ENCODE measurements at places on chromosomes 2 and 18.

DNA sequence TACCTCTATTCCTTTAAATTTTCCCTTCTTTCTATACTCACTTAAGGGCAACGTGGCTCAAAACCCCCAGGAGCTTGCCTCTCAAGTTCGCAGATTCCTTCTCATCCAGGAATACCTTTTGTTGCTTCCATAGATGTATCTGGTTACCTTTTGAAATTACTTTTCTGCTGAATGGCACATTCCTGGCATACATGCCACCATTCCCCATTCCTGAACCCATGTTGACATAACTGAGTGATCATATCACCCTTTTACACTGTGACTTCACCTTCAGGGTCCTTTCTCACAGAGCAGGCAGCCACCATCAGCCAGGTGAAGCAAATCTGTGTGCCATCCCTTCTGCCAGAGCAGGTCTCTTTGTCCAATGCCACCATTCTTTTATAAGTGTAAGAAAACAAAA lies 615.8 kb downstream of the ARHGAP15 start:
- no peak for DNase-seq

GRCh38 chr2:96636551-96637171 lies 1.5 kb downstream of the KANSL3 start:
- DNase-seq: no peak

DNA sequence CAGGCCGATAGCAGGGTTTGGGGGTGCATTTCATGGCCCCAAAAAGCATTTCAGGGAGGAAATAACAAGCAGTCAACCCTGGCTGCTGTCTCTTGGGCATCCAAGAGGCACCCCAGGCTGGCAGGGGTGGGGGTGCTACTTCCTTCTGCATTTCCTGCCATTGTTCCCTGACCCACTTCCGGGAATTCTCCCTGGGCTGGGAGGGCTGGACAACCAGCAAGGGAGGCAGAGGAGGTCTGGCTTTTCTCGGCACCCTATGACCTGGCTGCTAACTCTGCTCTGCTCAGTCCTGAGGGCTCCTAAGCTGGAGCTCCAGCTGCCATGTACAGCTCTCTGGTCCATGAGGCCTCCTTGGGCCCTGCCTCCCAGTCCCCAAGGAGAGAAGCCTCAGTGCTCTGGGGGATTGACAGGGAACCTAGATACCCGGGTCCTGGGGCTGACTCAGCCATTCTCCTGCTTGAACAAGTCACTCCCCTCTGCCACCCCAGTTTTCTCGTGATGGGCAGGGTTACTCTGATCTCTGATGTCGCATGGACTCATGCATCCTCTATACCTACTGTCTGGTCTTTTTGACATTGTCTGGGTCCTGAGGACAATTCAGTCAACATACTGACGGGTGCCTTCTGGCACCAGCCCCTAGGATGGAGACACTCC lies 47.2 kb downstream of the DYSF start:
- no peak for DNase-seq

DNA sequence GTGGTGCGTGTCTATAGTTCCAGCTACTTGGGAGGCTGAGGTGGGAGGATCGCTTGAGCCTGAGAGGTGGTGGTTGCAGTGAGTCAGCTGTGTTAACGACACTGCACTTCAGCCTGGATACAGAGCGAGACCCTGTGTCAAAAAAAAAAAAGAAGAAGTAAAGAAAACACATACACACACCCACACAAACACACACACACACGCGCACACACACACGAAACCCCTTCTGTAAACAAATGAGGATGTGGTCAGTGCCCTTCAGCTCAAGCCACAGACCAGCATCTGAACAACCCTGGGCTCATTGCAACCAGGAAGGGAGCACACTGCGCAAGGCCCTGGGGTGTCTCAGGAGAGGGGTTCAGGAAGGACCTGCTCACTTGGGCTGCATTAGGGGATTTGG lies 47.9 kb upstream of the KCNF1 start:
- DNase-seq: peak; percentile 56

- peak; percentile 4 for DNase-seq
Observed at GRCh38 chr2:190318931-190319554, 583 bp downstream of the HIBCH start.

DNA sequence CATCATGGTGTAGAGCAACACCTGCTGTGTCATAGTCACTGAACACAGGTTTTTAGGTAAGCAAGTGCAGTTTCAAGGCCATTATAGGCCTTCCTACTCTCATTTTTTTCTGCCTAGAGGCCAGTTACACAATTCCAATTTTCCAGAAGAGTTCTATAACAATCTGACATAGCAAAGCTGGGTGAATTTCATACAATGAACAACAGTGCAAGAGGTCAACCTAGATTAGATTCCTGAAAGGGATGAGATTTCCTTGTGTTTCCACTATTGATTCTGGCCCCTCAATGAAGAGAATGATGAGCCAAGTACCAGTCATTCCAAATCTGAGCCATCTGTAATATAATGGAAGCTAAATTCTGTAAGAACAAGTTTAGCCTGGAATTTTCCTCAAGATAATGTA lies 15.3 kb upstream of the CD28 start:
- DNase-seq: no peak

DNA sequence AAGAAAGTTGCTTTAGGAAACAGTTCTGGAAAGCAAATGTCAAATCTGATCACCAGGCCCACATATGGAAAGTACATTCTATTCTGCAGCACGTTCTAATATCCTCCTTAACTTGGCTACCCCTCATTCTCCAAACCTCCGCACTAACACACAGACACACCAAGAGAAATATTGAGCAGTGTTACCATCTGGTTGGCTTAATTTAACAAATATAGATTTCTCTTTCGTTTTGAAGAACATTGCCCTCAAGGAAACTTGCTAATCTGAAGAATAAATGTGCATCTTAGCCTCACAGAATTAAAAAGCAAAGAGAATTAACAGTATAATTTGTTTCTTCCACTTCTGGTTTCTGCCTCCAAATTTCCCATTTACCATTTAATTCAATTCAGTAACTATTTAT lies 72.8 kb upstream of the TTC39C start:
- DNase-seq: no peak

DNA sequence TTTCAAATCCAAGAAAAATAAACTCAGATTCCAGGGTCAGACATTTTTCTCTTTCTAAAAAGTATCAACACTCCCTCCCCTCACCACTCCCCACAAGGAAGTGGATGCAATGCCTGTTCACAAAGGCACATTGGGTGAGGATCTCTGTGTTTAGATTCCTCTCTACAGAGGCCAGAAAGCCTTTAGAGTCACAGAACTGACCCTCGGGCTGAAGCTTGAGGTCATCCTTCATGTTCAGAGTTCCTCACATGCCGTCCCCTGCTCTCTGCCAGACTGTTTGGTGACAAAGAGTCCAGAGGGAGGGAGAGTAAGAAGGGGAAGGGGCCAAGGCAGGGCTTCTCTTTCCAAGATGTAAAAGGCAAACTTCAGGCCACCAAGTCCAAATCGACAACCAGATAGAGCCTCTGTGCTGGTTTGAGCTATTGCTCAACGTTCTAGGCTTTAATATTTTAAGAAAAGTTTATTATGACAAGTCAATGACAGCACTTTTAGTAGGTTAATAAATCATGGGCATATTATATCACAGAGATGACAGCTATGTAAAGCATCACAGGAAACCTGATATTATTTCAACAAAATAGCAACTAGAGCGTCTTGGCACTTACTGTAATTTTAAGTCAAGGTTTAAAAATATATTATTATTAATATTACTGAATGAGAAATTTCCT lies 269.4 kb downstream of the ETAA1 start:
- no peak for DNase-seq

GRCh38 chr2:240760121-240760520 lies 59.9 kb downstream of the KIF1A start:
- no peak for DNase-seq

DNA sequence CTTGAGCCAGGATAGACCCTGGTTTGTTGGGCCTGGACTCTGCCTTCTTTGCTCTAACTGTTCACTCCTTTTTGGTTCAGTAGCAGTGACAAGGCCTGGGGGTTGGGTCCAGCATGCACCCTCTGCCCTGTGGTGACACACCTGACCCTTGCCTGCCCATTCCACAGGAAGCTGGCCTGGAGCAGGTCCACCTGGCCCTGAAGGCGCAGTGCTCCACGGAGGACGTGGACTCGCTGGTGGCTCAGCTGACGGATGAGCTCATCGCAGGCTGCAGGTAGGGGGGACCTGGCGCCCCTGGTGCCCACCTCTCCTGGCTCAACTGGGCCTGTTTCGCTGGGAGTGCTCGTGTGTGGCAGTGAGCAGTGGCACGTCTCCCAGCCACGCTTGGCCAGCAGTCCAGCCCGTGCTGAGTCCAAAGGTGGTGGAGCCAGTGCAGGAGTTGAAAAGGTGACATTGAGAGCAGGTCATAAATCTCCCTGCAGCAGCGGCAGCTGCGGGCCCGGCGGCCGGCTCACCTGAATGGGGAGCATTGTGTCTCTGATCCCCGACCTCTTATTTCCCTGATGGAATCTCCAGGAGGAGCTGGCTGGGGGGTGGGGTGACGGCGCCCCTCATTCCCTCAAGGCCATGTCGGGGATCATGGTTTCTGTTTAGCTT lies 102.6 kb downstream of the DYSF start:
- no peak for DNase-seq
